ENCODE measurements at places on chromosomes 1 and 21.

GRCh38 chr1:197750366-197750765 is 24.9 kb downstream of the DENND1B start:
- no peak for DNase-seq

DNA sequence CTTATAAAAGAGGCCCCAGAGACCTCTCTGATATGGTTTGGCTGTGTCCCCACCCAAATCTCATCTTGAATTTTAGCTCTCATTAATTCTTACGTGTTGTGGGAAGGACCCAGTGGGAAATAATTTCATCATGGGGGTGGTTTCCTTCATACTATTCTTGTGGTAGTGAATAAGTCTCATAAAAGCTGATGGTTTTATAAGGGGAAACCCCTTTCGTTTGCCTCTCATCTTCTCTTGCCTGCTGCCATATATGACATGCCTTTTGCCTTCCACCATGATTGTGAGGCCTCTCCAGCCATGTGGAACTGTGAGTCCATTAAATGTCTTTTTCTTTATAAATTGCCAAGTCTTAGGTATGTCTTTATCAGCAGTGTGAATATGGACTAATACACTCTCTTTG is 22.5 kb upstream of the NEK7 start:
- DNase-seq = no peak

DNA sequence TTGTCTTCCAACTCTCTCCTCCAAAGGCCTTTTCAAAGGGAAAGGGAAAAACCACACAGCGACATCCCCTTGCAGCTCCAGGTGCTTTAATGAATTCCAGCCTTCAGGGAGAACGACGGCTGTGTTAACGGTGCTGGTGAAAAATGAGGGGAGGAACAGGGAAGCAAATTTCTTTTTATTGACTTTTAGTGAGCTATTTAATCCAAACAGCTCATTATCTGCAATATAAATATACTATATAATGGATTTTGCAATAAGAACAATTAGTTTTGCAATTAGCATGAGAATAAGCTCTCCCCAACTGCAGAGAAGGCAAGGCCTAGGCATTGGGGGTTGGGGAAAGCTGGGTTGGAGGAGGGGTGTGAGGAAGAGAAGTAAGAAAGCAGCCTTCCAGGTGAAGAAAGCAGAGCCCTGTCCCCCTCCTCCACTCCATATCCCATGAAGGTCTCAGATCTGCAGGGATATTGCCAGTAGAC is 159.0 kb upstream of the ZC3H12A start:
- DNase-seq = no peak

GRCh38 chr1:156726549-156727226 is 1.6 kb upstream of the METTL25B start:
- DNase-seq = no peak

- DNase-seq = no peak
These were observed 167.8 kb downstream of the DHRS3 start for GRCh38 chr1:12450090-12450755.

DNA sequence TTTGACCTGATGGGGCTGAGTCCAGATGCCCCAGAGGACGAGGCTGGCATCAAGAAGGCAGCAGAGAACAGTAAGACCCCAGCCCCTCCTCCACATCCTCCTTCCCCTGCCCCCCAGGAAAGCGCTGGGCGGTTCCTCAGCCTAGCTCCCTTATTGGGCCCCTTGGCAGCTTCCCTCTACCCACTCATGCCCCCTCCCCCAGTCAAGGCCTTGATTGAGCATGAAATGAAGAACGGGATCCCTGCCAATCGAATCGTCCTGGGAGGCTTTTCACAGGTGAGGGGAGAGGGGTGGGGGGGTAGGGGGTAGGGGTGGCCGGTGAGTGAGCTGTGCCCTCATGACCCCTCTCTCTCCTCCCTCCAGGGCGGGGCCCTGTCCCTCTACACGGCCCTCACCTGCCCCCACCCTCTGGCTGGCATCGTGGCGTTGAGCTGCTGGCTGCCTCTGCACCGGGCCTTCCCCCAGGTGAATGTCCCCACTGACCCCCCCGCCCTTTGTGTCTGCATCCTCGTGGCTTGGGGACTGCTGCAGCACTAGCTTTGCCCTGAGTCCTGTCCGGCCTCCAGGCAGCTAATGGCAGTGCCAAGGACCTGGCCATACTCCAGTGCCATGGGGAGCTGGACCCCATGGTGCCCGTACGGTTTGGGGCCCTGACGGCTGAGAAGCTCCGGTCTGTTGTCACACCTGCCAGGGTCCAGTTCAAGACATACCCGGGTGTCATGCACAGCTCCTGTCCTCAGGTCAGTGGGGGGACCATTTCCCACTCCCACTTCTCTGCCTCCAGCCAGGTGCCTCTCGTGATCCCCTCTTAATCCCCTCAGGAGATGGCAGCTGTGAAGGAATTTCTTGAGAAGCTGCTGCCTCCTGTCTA is 3.2 kb downstream of the LYPLA2 start:
- DNase-seq = no peak

All from dorsolateral prefrontal cortex (tissue), 122 donors.